ENCODE measurements at places on chromosomes 3 and 15.

DNA sequence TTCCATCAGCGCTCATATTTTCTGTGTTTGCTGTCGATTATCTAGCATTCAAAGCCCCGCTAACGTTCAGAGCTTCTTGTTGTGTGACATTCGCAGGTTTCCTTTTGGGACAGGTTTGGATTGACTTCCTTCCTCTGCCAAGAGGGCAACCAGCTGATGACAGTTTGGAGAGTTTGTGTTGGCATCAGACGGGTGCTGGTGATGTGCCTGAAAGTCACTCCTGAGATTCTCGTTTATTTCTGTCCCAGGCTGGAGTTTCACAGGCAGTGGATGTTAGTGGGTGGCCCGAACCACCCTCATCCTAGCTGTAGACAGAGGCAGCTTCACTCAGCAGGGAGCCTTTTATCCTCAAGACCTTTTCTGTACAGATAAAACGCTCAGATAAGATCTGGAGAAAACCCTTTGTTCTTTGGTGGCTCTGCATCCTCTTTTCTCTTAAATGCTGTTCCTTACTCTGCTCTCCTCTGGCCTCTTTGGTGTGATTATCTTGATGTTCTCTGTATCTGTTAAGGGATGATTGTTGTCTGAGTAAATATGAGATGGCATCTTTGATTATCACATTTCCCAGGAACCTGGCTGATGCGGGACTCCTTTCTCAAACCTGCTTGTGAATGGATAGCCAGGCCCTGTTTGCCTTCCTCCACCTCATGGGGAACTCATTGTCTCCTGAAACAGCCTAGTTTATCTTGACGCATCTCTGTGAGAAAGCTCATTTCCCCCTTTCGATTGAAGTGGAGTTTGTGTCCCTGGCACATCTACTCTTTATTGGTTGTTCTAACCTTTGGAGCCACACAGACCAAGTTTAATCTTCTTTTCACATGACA lies 35.9 kb downstream of the CGNL1 start:
- no peak overlapping the region for H3K27ac ChIP-seq
- no peak for DNase-seq
- H3K36me3 ChIP-seq, result no peaks in the 10 kb centered on the region
- no peaks in the 10 kb centered on the region for H3K27me3 ChIP-seq
- H3K4me1 ChIP-seq, result no peaks in the 10 kb centered on the region

- H3K36me3 ChIP-seq, result no peaks in the 10 kb centered on the region
- no peak overlapping the region for H3K4me3 ChIP-seq
- DNase-seq, result no peak
- no peak overlapping the region for H3K27ac ChIP-seq
- H3K4me1 ChIP-seq, result no peaks in the 10 kb centered on the region
Observed at GRCh38 chr3:100206687-100207086, 54.1 kb upstream of the TBC1D23 start.

DNA sequence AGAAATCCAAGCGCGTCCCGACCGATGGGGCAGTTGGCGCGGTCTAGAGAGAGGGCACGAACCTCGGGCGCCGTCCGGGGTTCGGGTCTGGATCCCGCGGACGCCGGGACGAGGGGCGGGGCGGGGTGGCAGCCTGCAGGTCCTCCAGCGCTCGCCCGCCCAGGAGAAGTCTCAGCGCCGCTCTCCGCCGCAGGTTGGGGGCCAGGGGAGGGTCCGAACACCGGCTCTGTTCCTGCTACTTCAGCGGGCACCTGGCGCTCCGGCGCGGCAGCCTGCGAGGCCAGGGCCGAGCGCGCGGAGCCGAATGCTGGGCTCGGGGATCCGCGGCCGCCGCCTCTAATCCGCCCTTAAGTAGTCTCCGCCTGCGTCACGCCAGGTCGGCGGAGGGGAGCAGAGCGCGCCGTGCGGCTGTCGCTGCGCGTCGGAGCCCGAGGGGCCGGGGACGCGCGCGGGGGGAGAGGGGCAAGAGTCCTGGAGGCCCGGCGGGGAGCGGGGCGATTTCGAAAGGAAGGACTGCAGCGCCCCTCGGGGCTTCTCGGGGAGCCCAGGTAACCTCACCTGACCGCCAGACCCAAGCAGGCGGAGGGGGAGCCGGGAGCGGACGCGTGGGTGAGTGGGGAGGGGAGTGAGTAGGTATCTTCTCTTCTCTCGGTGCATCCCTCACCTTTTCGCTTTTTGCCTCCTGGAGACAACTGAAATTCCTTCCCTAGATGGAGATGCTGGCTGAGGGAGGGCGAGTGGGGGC lies at the start of gene GJD2:
Gene GJD2 (minus strand): TSS at position 325 of the 745 bp plus-strand sequence. CDS start 510 bp downstream, outside the sequence.
- no peaks in the 10 kb centered on the region for H3K36me3 ChIP-seq
- H3K27ac ChIP-seq, result no peak within 1 kb of the TSS
- peak within 1 kb of the TSS; percentile 29 for H3K4me3 ChIP-seq
- H3K27me3 ChIP-seq, result peaks cover 45% of the 10 kb centered on the region

DNA sequence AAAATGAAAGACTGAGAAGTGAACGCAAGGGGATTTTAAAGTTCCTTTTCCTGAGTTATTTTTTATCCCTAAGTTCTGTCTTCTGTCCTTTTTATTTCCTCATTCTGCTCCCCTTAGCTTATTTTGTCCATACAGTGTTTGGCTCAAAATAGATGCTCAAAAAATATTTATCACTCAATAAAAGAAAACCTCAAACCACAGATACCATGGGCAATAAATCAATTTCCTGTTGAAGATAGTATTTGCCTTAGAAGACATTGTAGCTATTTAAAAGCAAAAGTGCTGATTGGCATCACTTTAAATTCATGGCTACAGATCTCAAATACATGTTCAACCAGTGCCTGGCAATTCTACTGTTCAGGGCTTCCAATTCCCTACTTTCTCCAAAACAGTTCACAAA lies 316.5 kb upstream of the ADAMTS9 start:
- H3K36me3 ChIP-seq, result no peaks in the 10 kb centered on the region
- no peak overlapping the region for H3K27ac ChIP-seq
- H3K4me1 ChIP-seq, result no peaks in the 10 kb centered on the region
- no peaks in the 10 kb centered on the region for H3K27me3 ChIP-seq

GRCh38 chr15:84889991-84890669 lies 5.7 kb downstream of the SLC28A1 start:
- peaks cover 3% of the 10 kb centered on the region for H3K4me1 ChIP-seq
- H3K36me3 ChIP-seq, result peaks cover 3% of the 10 kb centered on the region
- H3K27ac ChIP-seq, result no peak overlapping the region
- H3K4me3 ChIP-seq, result no peak overlapping the region
- no peaks in the 10 kb centered on the region for H3K27me3 ChIP-seq
- no peak for DNase-seq
